ENCODE measurements at places on chromosomes 2 and 18.

DNA sequence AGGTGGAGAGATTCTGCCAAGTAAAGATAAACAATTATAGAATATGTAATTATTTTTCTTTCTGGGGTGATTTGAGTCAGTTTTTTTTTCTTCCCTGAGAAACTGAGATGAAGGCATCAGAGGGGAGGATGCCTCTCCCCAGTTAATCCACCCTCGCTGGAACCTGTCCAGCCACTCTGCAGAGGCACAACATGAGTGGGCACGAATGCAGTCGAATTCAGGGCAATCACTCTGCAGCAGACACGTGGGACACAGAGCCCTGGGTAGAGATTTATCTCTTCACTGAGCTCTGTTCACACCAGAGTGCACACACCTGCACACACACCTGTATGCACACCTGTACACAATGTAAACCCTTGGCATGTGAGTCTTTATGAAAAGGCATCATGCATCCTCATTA lies 154.2 kb downstream of the DCDC2C start:
- no peak for DNase-seq

GRCh38 chr18:32422978-32423740 lies 47.5 kb downstream of the GAREM1 start:
- DNase-seq: no peak

DNA sequence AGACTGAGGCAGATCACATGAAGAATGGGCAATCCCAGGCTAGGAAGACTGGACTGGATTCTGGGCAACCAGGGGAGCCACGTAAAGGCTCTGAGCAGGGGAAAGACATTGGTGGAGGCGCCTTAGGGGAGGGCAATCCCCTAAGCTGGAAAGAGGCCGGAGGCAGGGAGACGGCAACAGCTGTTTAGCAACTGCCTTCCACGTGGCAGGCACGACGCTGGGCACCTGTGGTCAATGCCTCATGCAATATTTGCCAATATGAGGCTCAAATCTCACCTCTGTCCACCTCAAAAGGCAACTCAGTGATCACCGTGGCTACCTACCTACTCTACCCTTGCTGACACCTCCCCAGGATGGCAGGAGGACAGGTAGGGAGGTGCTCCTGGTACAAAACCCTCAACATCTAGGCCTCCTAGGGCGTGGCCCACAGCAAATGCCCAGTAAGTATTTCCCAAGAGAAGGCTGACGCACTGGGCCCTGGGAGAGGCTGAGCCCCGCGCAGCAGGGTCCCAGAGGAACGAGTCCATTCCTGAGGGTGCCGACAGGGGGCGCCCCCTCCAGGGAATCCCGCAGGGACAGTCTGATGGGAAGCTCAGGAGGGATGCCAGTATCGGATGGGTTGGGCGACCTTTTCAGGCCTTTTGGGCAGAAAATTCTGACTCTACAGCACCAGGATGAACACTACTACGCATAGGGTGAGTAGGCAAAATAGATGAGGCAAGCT lies 8.9 kb downstream of the BOLA3 start:
- DNase-seq: no peak

- DNase-seq: no peak
Observed at GRCh38 chr2:48258481-48259149, 271.3 kb upstream of the STON1 start.

- no peak for DNase-seq
Observed at GRCh38 chr2:120669121-120669952, 66.3 kb upstream of the GLI2 start.

DNA sequence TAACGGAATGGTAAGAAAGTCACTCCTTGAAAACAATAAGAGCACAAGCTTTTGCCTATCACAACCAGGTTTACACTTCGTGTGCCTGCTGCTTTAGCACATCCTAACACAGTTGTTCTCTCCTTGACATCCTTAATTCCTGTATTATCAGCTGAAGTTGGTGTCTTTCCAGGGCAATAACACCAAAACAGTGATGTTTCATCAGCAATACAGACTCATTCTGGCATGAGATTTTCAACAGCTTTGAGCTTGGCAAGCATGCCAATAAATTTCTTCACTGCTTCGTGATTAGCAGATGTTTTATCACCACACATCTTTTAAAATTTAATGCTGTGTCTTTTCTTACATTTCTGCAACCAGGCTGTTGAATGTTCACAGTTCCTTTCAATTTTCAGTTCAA lies 148.4 kb downstream of the EIPR1 start:
- no peak for DNase-seq

DNA sequence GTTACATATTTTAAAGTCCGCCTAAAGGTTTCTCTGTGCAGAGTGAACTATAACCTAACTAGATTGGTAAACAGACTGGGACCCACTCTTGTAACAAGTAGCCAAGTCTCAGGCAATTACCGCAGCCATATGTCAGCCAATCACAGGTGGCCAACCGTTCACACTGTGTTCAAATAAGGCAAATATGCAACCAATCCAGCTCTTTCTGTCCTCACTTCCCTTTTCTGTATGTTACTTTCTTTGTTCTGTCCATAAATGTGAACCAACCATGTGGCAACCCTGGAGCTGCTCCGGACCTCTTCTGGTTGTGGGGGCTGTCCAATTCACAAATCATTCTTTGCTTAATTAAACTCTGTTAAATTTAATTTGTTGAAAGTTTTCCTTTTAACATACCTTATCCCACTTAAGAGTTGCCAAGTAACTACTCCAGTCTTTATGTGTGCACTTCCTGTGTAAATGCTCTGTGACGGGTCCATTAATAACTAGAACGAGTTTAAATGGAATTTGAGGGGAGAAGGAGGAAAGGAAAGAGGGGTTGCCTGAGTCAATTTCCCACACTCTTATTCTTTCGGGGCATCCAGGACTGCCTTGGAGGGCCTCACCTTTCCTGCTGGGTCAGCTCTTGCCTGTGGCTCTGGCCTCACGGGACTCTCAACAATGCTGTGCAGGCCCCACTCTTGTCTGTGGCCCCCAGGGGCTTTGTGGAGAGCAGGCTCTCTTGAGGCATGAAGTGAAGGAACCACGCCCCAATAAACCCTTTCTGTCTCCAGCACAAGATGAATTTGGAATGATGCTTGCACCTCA lies 6.6 kb upstream of the RPL37A start:
- no peak for DNase-seq

- DNase-seq: no peak
Observed at GRCh38 chr2:134161170-134161547, 92.7 kb upstream of the MGAT5 start.

DNA sequence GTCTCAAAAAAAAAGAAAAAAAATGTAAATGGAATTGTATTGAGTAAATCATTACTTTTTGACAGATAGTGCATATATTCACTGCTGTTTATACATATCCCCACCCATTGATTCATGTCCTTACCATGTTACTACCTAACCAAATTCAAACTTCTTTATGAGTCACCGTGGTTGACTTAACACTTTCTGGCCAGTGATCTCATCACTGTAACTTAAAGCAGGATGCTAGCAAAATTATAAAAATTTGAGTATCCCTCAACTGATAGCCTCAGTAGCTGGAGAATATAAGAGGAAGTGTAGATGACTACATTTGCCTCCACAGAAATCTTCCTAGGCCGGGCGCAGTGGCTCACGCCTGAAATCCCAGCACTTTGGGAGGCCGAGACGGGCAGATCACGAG lies 13.4 kb downstream of the CNOT9 start:
- no peak for DNase-seq

DNA sequence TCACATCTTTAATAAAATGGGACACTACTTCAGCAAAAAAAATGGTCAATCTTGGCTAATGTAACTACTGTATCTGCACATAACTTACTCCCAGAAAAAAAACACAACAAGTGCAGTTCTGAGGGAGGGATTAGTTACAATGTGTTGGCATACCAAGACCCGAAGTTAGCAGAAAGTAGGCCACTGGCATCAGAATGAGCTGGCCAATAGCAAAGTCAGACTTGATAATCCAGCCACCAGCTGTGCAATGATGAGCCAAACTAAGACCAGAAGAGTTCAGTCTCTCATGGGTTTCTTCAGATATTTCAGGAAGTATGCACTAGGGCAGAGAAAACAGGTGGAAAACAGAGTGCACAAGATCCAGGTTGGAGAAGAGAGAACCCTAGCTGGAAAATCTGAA lies 65.3 kb downstream of the OLA1 start:
- DNase-seq: no peak

DNA sequence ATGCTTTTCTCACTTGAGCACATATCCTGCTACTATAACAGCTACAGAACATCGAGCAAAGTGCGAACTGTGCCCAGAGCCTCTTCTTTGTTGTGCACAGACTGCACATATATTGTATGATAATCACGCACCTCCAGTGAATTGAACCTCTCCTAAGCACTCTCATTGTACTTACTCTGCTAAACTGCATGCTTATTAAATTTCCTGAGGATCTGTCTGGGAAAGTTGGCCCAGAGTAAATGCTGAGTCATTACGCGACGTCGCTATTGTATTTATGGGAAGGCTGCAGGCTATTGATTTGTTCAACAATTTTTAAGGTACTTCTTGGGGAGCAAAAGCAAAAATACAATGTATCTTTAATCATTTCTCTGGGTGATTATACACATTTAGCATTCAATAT lies 399.6 kb upstream of the DSEL start:
- no peak for DNase-seq

DNA sequence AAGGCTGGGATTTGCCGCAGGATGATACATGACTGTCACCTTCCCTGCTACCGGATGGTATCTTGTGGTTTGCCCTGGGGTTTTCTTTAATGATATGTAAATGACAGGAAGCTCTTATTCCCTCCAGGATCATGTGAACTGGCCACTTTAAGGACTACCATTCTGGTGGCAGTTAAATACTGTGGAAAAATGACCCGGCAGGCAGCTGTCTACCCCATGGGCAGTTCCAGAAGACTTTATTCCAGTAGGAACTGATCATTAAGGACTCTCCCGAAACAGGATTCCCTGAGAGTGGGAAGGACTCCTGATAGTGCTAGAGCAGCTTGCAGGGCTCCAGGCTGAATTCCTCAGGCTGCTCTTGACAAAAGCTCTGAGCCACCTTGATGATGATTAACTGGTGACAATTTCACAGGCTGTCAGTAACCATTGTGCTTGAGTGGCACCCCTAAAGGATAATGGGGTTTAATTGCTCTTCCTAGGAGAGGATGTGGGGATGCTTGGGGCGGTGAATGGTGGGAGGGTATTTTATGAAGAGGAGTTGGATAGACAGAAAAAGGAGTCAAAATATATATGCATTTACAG lies 212.0 kb downstream of the CPS1 start:
- DNase-seq: no peak

DNA sequence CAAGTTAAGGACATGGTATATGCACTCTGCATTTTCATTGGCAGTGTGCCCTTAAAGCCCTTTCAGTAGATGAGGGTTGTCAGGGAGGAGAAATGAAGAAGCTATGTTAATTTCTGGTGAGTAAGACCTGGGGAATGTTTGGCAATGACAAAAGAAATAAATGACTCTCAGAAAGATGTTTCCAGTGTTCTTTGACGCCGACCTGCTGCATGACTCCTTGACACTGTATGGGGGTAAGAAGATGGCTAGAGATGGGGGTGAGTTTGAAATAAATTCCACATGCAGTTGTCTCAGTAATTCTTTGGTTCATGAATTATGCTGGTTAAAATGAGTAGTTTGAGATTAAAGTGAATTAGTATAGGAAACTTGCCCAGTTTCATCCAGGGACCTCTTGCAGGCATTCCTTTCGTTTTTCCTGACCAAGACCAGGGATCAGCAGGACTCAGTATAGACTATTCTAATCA lies 5.9 kb downstream of the CCDC121 start:
- DNase-seq: no peak

DNA sequence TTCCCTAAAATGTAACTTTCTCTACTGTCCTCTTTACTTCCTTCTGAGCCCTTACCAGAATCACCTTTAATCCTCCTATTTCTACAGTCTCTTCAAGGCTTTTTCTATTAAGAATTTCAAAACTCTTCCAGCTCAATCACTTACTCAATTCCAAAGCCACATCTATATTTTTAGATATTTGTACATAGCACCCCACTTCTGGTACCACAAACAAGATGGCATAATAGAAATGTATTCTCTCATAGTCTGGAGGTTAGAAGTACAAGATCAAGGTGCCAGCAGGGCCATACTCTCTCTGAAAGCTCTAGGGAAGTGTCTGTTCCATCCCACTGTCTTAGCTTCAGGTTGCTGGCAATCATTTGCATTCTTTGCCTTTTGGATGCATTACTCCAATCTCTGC lies 11.1 kb downstream of the ZSCAN30 start:
- DNase-seq: no peak

All from omental fat pad (tissue), 4 donors.